Left ventricle myocardium superior (tissue), 1 donor: ENCODE measurements at places on chromosomes 6 and 20. TPM values are rescaled to one million over a fixed set of nuclear protein-coding genes. Genes with fewer than 3 reads are reported as not detected.
A peak's percentile ranks its signal among the peaks of the same experiment; 100 is the strongest.

GRCh38 chr6:26195376-26195923, 108.2 kb downstream of the HFE start:
- peak; percentile 92 for DNase-seq

SLC22A16 gene
- total RNA-seq: not detected

GRCh38 chr6:107618672-107619071, 128.8 kb downstream of the SOBP start:
- DNase-seq: no peak

ADTRP gene
- not detected for total RNA-seq

DNA sequence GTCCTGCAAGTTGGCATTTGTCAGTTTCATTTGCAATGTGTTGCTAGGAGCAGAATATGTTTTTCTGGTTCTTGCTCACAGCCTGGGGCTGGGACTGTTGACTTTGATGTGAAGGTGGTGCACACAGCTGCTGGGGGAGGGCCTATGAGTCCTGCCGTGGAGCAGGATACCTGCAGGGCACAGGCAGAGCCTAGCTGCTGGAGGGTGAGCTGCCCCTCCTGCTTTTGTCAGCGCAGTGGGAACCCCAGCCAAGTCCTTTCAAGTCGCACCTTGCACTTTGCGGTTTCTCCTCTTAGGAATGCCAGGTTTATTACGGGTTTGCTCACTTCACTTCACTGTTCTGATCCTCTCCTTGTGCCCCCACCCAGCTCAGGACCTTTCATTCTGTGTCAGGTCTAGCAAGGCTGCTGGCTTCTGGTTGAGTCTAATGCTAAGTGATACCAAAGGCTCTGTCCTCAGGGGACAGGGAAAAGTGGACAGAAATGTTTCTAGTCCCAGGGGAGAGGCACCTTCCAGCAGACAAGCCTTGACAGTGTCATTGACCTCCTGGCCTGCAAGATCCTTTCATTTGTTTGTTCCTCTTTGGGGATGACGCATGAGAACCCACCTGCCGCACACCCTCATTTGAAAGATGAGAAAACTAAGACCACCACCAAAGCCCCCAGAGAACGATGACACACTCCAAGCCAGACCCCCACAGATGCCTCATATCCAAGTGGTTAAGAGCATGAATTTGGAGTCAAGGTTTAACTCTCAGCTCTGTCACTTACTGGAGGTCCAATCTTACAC, 2.7 kb upstream of the SPO11 start:
- no peak for DNase-seq

ETV7 gene
- total RNA-seq: 0.15 TPM

TMC2 gene
- 0.10 TPM for total RNA-seq
